ENCODE measurements at places on chromosomes 7 and 10. TPM values are rescaled to one million over a fixed set of nuclear protein-coding genes. Genes with fewer than 3 reads are reported as not detected.
A peak's percentile ranks its signal among the peaks of the same experiment; 100 is the strongest.

CRYGN gene
- 1.5 TPM for total RNA-seq

ACTL6B gene
- not detected for total RNA-seq

NPC1L1 gene
- total RNA-seq: 0.29 TPM

DNA sequence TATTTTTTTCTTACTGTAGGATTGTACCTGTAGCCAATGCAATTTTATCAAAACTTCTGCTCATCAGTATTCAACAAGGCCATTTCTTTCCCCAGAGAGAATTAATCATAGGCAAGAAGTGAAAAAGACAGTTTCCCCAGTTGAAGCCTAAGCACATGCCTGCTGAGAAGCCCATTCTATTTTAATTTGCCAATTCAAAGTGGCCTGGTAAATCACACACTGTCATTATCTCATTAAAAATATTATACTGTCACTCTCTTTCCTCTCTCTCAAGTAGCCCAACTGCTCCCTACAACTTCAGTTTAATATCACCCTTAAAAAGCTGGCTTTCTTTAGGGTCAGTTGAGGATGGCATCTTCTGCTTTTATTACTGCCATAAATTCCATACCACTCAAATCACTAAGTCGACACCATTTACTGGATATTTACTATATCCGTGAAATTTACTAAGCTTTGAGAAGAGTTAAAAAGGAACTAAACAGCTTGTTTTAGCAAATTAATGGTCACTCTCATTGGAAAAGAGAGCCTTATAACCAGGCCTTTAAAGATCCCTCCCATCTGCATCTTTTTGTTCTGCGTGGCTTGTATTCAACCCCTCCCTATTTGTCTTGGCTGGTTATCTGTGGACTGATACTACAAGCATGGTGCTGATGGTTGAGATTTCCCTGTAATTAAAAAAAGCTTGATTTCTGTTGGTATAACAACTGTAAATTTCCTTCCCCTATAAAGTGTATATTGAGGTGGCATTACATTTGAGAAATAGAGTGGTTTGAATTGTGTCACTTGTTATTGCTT is 30.6 kb downstream of the COL28A1 start:
- no peak for DNase-seq

GRCh38 chr7:102467581-102468477 is 3.0 kb downstream of the LRWD1 start:
- DNase-seq: no peak

FAM237B gene
- total RNA-seq: not detected

- DNase-seq: no peak
Measured at GRCh38 chr7:129707910-129708499, 96.5 kb downstream of the NRF1 start.

GRCh38 chr7:45055594-45056219 is 33.1 kb downstream of the NACAD start:
- peak; percentile 18 for DNase-seq

DNA sequence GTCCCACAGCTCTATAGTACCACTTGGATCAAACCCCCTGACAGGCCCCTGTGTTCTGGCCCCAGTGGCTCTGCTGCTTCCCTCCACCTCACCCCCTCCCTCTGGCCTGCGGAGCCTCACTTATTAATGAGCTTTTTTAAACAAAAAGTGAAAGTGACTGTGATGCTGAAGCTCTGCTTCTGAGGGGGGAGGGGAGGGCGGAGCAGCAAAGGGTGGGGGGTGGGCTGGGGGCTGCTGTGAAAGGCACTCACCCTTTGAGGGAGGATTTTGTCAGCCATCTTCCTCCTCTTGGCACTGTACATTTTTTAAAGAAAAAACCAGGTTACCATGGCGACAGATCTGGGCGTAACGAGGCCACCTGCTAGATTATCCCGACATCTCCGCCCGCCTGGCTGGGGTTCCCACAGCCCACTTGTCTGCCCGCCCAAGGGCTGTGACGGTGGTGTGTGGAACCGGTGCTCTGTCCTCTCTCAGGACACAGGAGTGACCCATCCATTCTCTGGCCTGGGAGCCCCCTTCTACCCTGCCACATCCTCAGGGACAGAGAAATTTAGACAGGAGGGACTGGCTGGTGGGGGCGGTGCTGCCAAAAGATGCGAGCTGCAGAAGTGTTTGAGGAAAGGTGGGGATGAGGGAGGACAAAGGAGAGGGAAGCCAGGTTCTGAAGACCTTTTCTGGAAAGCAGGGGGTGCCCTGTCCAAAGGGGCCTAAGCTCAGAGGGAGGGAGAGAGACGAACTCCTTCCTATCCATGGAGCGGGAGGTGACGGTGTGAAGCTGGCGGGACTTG is 4.9 kb downstream of the SMARCD3 start:
- DNase-seq: no peak

DNA sequence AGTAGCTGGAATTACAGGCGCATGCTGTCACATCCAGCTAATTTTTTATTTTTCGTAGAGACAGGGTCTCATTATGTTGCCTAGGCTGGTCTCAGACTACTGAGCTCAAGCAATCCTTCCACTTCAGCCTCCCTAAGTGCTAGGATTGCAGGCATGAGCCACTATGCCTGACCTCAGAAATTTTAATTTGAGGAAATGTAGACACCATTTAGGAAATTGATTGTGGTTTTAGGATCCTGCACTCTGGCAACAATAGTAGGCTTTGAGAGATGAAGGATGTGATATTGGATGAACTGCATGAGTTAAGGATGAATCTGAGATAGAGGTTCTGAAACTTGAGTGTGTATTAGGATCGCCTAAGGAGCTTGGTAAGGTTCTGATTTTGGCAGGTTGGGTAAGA is 66.5 kb downstream of the PPP1R9A start:
- DNase-seq: no peak

CCL26 gene
- 21.4 TPM for total RNA-seq

- DNase-seq: no peak
Measured at GRCh38 chr10:76456197-76456596, 1024.8 kb downstream of the LRMDA start.

MSS51 gene
- total RNA-seq: 1.6 TPM

DNA sequence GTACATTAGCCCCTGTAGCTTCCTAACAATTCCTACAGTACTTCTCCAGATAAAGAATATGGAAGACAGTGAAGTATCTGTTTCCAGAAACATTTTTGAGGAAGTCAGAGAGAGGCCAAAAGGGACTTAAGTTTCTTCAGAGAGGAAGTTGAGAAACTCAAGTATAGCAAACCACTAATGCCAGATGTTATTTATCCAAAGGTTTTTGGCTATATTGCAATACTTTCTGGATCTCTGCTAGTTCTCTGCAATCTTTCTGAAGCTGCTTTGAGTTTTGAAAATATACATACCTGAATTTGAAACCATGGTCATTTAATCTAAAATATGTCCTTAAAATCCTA is 64.7 kb downstream of the BICC1 start:
- no peak for DNase-seq

Measured in mesenteric fat pad (tissue), 1 donor.